ENCODE measurements at places on chromosomes 11 and 22. TPM values are rescaled to one million over a fixed set of nuclear protein-coding genes. Genes with fewer than 3 reads are reported as not detected.
A peak's percentile ranks its signal among the peaks of the same experiment; 100 is the strongest.

INS gene
- not detected for polyA plus RNA-seq

- H3K4me1 ChIP-seq: no peaks in the 10 kb centered on the region
- H3K27me3 ChIP-seq: no peaks in the 10 kb centered on the region
- DNase-seq: no peak
- H3K36me3 ChIP-seq: no peaks in the 10 kb centered on the region
- H3K4me3 ChIP-seq: no peak overlapping the region
Observed at GRCh38 chr11:38948392-38948791, 2350.4 kb upstream of the RAG2 start.

PYGM gene
- not detected for polyA plus RNA-seq

GRCh38 chr11:110031171-110031570, 62.0 kb upstream of the ZC3H12C start:
- H3K27me3 ChIP-seq: no peaks in the 10 kb centered on the region
- H3K27ac ChIP-seq: no peak overlapping the region
- no peaks in the 10 kb centered on the region for H3K36me3 ChIP-seq
- H3K4me3 ChIP-seq: no peak overlapping the region
- no peaks in the 10 kb centered on the region for H3K4me1 ChIP-seq

DNA sequence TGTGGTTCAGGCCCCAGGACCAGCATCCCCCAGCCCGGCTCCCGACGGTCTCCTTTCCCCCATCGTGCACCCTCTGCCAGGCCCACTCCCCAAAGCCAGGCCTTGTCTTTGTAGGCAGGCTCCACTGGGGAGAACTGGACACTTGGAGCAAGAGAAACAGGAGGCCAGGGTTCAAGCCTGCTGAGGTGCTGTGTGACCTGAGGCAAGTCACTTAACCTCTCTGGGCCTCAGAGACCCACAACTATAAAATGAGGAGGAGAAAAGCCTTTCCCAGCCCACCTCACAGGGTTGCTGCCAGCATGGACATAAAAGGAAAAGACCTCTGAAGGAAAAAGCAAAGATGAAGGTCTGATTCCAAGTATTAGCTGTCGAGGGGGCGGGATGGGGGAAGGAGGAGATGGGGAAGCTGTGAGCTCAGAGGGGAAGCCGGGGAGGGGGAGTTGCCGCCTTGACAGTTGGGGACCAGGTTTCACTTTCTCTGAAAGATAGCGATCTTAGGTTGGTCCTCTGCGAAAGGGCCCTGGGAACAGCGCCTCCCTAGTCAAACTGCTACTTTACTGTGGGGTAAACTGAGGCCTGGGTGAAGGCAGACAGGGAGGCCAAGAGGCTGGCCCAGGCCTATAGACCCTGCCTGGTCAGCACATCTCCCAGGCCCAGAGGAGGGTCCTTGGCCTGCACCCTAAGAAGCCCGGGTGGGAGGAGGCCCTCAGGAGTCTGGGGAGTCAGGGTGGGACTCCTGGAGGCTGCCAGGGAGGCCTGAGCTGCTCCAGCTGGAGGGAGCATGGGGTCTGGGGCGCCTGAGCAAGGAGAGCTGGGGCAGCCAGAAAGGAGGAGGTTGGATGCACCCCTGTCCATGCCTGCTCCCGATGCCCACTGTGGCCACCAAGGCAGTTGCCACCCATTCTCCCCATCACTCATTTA, 991 bp upstream of the OSM start:
- H3K4me1 ChIP-seq: peaks cover 4% of the 10 kb centered on the region
- no peak overlapping the region for H3K27ac ChIP-seq
- H3K36me3 ChIP-seq: no peaks in the 10 kb centered on the region
- H3K27me3 ChIP-seq: no peaks in the 10 kb centered on the region

ARHGAP20 gene
- polyA plus RNA-seq: 0.84 TPM

ZNF214 gene
- 1.3 TPM for polyA plus RNA-seq

GLYATL2 gene
- polyA plus RNA-seq: 0.29 TPM

OR51B2 gene
- not detected for polyA plus RNA-seq

SCUBE1 gene
- not detected for polyA plus RNA-seq

DNA sequence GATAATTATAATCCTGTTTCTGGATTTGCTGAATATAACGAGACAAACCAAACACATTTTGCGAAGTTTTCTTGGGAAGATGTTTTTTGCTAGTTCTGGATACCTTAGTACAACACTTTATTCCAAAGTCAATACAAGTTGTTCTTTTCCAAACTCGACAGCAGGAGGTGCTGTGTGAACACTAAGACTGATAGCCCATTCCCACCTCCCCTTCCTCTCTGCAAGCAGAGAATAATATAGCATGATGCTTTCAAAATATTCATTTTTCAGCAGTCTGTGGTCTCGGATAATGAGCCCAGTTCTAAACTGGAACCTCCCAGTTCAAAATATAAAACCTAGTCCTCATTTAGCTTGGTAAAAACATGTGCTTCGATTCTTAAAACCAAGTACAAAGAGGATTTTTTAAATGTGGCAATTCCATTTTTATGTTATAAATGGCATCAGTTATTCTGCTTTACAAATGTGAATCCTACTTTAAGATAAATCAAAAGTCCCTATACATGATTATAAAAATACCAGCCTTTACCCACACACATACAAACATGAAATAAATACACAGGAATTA, 129.1 kb downstream of the DCDC1 start:
- peak; percentile 39 for DNase-seq
- no peaks in the 10 kb centered on the region for H3K4me1 ChIP-seq

DNA sequence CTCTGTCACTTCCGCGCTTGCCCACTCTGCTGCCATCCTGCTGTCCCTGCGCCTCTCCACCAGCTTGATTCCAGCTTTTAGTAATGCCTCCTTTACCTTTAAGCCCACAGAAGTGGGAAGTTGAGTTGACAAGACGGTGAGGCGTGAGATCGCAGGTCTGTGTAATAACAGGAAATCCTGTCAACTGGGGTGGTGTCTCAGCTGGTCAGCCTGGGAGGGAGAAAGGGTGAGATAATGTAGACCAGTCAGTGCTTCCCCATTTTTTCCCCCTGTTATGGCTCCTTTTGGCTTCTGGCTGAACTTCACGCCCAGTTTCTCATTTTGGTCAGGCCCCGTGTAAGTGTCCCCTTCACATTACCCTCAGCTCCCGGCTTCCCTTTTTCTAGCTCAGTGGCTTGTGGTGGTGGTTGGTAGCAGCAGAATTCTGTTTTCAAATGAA, 98.9 kb downstream of the TRAF6 start:
- no peak overlapping the region for H3K27ac ChIP-seq
- DNase-seq: no peak
- 0 out of 2 replicates have a peak, but pooled peaks cover 5% of the 10 kb centered on the region for H3K4me1 ChIP-seq
- H3K4me3 ChIP-seq: no peak overlapping the region
- peaks cover 4% of the 10 kb centered on the region for H3K36me3 ChIP-seq

TEF gene
- 2.8 TPM for polyA plus RNA-seq

DNA sequence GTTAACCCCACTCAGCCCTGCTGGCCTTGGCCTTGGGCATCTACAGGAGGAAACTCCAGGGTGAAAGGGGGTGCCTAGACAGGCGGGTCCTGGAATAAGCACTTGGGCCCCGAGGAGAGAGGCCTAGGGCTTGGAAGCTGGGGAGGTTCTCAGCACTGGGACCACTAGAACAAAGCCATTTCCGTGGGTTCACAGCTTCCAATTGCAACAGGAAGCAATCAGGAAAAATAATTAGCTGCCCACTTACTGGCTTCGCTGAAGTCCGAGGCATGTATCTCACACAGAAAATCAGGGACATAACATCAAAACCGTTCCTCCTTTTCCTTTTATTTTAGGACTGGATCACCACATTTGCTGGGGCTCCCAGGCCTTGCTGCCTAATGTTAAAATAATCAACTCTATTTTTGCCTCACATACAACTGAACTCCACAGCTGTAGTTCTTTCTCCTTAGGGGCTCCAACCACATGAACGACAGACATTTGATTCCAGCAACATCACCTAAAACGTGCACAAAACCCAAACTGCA, 161.1 kb upstream of the GRK3 start:
- no peaks in the 10 kb centered on the region for H3K36me3 ChIP-seq
- H3K4me1 ChIP-seq: peaks cover 28% of the 10 kb centered on the region
- no peak for DNase-seq

DNA sequence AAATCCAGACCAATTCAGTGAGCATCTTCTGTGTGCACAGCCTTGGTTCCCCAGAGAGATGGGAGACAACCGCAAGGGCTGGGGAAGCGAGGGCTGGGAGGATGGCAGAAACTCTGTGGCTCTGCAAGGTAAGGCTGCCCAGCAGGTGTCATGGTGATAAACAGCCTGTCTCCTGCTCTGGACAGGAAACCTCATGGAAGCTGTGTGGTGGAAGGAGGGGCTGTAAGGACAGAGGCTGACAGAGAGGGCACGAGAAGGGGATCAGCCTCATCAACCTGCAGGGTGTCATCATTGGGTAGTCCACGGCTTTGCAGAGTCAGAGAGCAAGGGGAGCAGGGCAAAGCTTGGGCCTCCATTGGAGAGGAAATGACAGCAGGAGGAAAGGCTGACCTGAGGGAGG, 138.4 kb upstream of the CADM1 start:
- no peaks in the 10 kb centered on the region for H3K4me1 ChIP-seq
- no peak overlapping the region for H3K27ac ChIP-seq
- H3K27me3 ChIP-seq: no peaks in the 10 kb centered on the region
- H3K36me3 ChIP-seq: no peaks in the 10 kb centered on the region
- DNase-seq: no peak

- peak; percentile 82 for DNase-seq
- H3K4me3 ChIP-seq: no peak overlapping the region
- H3K4me1 ChIP-seq: peaks cover 46% of the 10 kb centered on the region
- H3K27ac ChIP-seq: peak overlapping the region; percentile 18
- H3K27me3 ChIP-seq: no peaks in the 10 kb centered on the region
Observed at GRCh38 chr22:45516923-45517675, 14.4 kb downstream of the FBLN1 start.

MIOX gene
- 0.16 TPM for polyA plus RNA-seq

Measured in GM23248 (cell line).